ENCODE measurements at places on chromosomes 6 and 20.

- no peak for DNase-seq
These were observed 11.4 kb upstream of the MMS22L start for GRCh38 chr6:97294451-97294850.

GRCh38 chr6:158655569-158656450, 6.0 kb downstream of the SYTL3 start:
- no peak for DNase-seq

- DNase-seq: no peak
These were observed 32.8 kb downstream of the LRP11 start for GRCh38 chr6:149831308-149831820.

DNA sequence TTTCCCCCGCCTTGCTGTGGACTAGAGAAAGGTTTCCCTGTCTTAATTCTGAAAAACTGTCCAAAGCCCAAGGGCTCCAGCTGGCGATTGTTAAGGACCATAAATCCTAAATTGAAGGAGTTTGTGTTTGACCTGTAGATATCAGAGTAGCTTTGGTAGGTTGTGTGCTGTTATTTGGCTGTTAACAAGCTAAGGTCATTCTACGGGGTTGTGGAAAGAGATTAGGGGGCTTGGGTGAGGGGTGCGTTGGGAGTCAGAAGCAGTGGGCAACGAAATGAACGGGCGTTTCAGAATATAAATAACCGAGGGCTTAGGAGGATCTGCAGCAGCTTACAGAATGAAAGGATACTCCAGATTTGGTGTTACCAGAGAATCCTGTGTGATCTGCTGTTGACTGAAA, 32.6 kb upstream of the BTN3A2 start:
- DNase-seq: no peak

DNA sequence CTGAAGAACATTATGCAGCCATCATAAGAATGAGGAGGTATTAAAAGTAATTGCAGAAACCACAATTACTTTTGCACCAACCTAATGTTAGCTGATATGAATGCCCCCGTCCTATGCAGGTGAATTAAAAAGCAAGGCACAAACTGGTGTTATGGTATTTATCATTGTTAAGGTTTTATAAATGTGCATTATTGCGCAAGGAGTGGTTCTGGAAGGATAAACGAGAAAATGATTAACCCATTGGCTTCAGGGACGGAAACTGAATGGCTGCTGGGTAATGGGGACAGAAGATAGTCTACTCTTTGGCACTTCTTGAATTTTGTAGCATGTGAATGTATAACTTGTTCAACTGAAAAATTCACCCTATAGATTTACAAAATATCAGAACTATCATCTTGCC, 148.6 kb upstream of the SALL4 start:
- no peak for DNase-seq

DNA sequence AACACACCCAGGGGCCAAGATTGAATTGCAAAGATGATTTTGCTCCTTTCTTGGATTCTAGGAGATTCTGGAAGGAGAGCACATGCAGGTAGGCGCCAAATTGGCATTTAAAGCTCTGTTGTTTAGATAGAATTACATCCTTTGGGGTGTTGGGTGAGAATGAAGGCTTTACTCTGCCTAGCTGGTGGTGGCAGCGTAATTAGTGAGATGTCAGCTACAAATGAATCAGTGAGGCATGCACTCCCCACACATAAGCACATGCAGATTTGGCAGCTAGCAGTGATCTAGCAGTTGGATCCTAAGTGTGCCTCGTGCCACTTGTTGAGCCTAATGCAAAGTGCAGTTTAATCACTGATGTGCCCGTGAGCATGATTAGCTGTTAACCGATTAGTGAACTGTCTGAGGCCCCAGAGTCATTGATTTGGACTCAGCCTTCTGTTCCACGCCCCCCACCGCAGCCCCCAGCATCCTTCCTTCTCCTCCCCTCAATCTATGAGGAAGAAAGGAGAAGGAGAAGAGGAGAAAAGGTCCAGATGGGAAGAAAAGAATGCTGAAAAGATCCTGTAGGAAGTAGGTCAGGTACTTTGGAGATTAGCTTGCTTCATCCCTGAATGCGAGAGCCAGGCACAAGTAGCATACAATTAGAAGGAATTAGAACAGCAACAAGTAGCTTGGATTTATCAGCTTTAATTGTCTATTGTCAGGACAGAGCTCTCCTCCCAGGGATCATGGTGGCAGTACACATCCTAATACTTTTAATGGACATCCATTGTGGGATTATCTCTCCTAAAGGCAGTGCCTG, 6.0 kb upstream of the PRDM1 start:
- DNase-seq: no peak

DNA sequence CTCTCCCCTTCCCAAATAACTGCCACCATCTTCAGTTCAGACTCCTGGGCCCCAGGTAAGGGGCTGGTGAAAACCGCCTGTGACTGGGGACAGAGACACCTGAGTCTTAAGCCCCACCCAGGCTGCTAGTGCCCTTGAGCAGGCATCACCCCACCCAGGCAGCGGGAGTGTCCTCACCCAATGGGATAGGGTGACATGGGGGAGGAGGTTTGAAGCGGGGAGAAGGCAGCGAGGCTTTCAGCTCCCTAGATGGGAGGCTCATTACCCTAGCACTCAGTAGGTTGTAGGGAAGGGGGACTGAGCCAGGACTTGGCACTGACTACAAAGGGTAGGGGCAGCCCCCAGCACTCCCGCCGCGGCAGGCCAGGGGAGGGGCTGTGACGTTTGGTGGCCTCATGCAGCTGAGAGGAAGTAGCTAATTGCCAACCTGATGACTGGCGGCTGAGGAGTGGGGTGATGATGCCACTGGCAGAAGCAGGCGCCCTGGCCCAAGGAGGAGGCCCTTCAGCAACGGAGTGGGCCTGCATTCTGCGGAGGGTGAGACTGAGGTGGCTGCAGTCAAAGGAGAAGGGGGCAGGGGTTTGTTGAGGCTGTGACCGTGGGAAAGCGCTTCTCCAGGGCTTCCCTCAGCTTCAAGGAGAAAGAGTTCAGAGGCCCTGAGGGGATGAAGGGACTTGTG, 126.9 kb downstream of the MRPL14 start:
- DNase-seq: peak; percentile 83

Data from COR-L47 (cell line).